ENCODE measurements at places on chromosomes 5 and 9.

GRCh38 chr5:134252671-134253070, 26.8 kb upstream of the PPP2CA start:
- no peak for DNase-seq

GRCh38 chr5:147617191-147617606, 107.3 kb upstream of the DPYSL3 start:
- DNase-seq: no peak

DNA sequence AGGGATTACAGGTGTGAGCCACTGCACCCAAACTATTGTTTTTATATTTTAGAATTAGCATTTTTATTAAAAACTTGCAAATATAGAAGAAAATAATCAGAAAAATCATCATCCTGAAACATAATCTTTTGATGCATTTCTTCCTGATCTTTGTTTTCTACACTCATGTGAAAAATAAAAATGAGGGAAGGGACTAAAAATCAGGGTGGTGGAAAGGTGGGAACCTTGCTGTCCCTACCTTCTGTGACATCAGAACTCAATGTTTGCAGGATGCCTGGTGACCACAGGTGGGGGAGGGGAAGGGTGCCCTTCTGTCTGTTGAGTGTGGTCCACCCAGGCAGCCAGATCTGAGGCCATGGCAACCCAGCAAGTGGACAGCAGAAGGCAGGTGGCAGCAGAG, at the start of gene SMIM23:
Gene SMIM23 (plus strand): TSS at position 301 of the 400 bp plus-strand sequence. CDS start 55 bp downstream, at position 356.
- DNase-seq: no peak

DNA sequence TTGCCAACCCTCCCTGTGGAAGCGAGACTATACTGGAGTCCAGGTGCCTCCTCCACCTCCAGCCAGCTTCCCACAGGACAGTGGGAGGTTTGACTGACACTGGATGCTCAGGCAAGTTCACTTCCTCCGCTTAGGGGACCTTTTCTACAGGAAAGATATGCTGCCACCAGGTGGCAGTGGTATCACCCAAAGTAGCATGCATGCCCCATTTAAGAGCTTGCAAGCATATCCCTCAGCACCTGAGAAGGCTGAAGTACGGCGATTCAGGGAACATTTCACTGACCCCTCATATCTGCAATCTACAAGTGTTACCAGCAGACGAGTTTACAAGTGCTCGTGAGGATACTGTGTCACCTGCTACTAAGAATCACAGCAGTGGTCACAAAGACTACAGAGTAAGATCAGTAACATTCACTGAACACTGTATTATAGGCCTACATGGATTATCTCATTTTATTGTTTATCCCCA, 75.5 kb downstream of the KLHL3 start:
- no peak for DNase-seq

DNA sequence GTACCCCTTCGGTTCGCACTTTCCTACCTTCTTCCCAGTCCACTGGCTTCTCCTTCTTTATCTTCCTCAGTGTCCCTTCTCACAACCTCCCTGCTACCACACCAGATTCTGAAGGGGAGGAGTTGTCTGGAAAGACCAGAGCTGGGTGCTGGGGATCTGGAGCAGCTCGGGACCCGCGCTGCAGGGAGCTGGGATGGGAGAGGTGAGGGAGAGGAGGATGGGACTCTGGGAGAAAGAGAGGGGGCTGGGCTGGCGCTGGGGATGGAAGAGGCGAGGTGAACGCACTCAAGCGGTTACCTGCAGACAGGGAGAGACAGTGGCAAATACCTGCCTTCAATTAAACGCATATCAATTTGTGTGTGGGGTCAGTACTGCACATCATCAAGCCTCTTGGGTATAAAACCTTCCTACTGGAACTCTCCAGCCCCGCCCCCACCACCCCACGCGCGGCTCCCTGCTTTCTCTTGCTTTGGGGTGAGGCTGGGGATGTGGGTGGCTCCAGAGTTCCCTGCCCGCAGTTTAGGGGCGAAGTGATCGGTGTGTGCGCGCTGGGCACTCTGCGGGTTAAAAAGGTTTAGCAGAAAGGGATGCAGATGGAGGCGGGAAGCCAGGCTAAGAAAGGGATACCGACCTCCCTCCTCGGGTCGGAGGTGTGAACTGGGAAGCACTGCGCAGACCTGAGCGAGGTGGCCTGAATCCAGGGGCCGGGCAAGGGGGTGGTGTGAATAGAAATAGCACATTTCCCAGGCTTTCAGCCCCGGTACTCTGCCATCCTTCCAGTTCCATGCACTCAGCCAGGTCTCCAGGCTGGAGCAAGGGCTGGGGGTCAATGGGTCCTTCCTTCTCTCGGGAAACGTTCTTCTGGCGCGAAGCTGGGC, 977 bp upstream of the PAM start:
- DNase-seq: no peak

DNA sequence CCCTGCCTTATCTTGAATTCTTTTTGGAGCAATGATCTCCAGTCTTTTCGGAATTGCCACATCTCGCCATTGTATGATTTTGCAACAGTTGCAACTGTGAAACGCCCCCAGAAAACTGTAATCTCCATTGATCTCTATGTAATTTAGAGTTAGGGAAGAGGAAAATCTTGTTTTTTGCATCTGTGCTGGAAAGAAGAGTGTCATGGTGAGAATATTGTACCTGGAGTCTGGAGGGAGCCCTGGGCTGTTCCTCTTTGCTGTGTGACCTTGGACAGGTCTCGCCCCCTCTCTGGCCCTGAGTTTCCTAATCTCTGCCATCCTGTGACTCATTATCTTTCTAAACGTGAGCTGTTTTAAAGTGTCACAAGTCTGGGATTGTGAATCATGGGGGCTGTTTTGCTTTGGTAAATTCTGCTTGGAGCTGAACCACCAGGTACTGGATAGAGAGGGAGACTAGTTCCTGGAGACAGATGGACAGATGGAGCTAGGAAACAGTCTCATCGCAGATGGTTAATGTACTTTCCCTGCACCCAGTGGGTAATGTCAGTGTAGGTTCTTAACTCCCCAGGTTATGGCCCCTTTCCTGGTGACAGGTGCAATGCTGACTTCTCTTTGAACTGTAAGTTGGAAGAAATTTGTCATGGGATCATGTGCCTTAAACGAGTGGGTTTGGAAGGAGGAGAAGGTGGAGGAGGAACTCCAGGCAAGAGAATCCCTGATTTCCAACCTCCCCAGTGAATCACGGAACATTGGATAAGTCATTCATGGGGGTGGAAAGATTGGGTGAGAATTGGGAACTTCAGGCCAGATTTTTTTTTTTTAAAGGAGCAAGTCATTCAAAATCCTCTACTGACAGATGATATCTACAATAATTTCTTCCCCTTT, 19.6 kb downstream of the PPARGC1B start:
- DNase-seq: no peak

- DNase-seq: no peak
Observed at GRCh38 chr5:35197351-35197750, 32.9 kb downstream of the PRLR start.

DNA sequence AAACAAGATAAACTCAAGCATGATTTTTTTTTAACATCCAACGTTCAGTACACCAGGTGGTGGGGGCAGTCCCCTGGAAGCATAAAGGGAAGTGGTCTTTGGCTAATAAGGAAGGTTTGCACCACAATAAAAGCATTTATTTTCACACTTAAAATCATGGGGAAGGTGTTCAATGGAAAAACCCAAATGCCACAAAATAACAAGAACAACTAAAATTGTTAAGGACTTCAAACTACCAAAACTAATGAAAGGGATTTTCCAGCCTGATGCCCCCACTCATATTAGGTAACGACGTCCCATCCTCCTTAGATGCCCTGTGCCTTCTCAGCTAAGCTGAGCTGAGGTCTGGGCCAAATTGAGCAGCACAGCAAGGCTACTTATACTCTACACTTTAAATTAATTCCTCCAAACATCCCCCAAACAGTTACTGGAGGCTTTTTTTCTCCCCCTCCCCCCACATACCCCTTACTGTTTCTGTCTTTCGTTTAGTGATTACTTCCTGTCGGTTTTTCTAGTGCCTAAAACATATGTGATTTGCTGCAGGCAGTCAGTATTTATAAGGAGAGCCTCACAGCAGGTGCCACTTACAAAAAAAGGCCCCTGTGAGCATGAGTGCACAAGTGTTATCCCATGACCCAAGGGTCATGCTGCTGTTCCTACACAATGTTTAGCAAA, 259.7 kb upstream of the ZNF608 start:
- DNase-seq: no peak

DNA sequence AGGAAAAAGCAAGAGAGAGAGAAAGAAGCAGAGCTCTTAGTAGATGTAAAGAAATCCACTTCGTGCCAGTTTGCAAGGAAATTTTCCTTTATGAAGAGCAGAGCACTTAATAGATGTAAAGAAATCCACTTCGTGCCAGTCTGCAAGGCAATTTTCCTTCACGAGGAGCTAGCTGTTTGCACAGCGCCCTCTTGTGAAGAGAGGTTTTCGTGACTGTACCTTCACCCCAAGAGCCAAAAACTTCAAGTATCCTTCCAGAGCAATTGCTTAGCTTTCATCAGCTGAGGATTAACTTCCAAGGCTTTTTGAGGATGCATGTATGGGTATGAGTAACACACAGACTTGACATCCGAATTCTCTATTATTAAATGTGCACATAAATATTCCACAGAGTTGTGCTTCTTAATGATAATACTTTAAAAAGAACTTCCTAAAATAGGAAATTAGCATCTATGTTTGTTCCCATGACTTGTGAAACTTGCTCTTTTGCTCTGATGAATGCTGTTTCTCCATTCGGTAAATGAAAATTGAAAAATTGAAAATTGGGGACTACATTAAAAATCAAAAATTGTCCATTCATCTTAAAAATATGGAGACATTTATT, 525.6 kb downstream of the PDE4D start:
- DNase-seq: no peak

GRCh38 chr5:14035859-14036503, 91.5 kb upstream of the DNAH5 start:
- no peak for DNase-seq

DNA sequence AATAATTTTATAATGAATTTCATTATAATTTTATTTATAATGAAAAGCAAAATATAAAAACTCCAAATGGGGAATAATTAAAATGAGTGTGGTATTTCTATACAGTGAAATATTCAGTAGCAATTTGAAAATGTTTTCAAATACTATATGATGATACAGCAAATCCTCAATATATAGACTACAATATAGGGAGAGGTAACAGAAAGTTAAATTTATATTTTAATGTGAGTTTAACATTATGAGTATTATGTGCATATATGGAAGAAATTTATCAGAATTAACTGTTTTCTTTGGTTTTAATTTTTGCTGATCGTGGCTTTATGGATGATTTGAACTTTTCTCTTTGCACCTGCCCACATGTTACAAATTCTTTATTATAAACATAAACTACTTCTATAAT, 500.9 kb upstream of the ARRDC3 start:
- no peak for DNase-seq

GRCh38 chr5:60271517-60271916, 378.0 kb upstream of the PDE4D start:
- DNase-seq: no peak

DNA sequence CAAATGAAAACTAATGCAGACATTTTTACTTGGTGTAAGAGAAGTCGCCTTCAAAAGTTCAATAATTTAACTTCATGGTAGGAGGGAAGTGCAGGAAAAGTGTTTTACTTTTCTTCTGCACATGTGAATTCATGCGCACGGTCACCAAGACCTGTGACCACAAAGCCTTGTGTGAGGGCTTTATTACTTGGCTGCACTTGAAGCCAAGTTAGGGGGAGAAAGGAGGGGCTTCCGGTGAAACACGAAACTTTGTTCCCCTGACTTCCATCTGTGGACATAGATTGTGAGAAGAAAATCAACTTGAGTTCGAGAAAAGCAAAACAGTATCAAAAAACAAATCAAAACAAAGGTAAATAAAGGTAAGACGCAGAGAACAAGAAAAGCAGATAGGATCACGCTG, 239.9 kb downstream of the ROR2 start:
- no peak for DNase-seq

GRCh38 chr9:20783057-20784038, 99.3 kb downstream of the FOCAD start:
- no peak for DNase-seq

DNA sequence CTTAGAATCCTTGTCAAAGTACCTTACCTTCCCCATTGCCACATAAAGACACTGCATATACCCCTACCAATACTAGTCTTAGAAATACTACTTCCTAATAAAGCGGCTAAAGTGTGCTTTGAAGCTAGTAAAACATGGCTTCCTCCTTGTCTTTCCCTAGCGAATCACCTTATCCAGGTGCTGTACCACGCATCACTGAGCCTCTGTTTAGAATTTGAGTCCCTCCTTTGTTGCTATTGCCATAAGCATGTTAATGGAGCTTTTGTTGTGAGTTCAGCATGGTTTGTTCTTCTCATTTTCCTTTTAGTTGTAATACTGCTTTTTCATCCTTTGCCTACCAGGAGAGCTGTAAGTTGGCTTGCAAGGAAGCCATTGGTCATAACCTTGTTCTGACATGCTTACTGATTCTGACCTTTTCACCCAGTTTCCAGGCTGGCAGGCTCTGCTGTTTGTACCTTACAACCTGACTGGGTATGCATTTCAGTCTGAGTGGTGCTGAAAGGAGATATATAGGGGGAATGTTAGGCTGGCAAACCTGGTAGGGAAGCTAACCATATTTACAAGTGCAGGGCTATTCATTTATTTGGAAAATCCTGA, 49.8 kb downstream of the LMNB1 start:
- DNase-seq: no peak

GRCh38 chr9:10876333-10876732, 263.5 kb upstream of the PTPRD start:
- no peak for DNase-seq

DNA sequence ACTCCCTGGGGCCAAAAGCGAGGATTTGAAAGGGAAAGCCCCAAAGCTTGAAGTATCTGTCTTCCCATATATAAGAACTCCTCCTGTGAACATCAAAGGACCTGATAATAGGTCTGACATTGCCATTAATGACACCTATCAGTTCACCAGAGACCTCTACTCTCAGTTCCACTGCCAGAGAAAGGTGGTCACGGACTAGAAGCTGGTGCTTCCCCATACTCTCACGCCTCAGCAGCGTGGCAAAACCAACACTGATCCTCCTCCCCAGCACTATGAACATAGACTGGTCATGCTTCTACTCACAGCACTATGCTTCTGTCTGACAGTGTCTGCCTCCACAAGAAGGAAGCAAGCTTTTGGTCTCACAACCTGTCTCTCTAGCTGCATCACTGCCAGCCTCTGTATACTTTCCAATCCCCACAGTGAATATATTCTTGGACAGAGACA, 37.9 kb downstream of the NRG2 start:
- DNase-seq: no peak

DNA sequence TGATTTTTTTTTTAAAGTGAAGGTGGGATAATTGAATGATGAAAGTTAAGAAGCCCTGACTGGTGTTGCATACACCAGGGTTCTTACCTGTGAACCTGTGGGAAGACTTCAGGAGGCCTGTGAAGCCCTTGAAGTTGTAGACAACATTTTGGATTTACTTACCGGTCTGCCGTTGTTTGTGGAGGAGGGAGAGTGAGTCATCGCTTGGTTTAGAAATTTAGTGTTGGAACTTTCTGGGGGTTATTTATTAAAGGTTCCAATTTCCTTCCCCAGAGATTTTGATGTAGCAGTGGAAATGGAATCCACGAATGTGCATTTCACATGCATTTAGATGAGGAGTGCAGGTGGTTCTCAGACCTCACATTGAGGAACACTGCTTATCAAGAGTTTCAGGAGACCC, 49.6 kb downstream of the ARHGAP26 start:
- no peak for DNase-seq

GRCh38 chr9:37262410-37262809, 142.0 kb downstream of the ZCCHC7 start:
- no peak for DNase-seq

GRCh38 chr9:124149992-124150391, 107.8 kb upstream of the NEK6 start:
- no peak for DNase-seq

GRCh38 chr5:41418220-41419031, 92.0 kb downstream of the PLCXD3 start:
- no peak for DNase-seq

GRCh38 chr5:33769196-33769595, 122.6 kb downstream of the ADAMTS12 start:
- DNase-seq: no peak

All from cortex of kidney (tissue), 1 donor.